Inflammatory macrophage treated with lipopolysaccharide for 1 hour (primary cell): ENCODE measurements at places on chromosomes 7 and 10.

GRCh38 chr10:129709101-129709500 is 242.1 kb downstream of the MGMT start:
- DNase-seq, result no peak

DNA sequence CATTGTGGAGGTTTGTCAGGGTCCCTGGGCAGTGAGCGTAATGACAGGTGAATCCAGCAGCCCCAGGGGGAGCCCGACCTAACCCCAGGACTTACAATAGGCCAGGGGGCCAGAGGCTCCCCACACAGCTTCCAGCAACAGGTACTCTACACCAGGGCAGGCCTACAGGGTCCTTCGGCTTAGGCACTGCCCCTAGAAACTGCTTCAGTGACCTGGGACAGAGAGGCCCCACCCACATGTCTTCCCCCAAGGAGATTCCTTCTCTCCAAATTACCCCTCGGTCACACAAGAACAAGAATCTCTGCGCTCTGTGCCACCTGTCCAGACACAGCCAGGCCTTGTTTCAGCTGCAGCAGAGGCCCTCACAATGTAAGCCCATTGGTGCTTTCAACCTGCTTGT is 24.4 kb downstream of the SKIDA1 start:
- no peak for DNase-seq

DNA sequence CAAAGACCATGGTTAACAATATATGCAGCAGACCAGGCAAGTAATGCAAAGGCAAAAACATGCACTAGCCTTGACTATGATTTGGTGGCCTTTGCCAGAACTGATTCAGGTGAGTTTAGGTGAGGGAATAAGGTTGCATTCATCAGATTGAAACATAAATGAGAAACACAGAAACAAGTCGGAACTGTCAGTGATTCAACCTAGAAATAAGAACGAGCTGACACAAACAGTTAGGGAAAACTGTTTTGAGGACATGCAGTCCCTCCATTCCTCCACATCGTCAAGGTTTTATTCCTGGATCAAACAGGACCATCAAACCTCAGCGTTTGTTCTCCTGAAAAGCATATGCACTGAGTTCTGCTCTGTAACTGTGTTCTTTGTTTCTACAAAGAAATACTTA is 1.8 kb downstream of the ZNF248 start:
- no peak for DNase-seq

- DNase-seq, result no peak
These were observed 46.8 kb downstream of the KCNH2 start for GRCh38 chr7:150931199-150931869.

DNA sequence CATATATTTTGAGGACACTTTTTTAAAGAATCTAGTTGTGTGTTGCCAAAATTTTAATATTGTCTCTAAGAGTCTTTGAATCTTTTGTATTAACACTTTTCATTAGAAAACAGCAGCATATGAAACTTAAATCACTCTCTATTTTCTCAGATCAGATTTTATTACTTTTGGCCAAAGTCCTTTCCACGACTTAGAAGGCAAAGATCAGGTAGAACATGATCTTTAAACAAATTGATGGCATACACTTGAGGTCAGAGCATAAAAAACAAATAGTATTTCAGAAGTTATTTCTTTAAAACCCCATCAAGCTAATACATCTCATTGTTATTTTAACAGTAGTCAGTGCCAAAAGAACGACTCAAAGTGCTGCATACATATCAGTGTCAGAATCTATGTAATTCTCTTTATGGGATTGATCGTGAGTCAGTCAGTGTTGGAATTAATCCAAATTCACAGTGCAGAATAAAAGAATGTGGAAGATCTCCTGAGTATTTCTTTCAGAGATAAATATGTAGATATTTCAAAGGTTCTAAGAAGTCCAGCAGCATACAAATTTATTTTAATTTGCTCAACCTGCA is 9.6 kb upstream of the AGMO start:
- DNase-seq, result no peak

DNA sequence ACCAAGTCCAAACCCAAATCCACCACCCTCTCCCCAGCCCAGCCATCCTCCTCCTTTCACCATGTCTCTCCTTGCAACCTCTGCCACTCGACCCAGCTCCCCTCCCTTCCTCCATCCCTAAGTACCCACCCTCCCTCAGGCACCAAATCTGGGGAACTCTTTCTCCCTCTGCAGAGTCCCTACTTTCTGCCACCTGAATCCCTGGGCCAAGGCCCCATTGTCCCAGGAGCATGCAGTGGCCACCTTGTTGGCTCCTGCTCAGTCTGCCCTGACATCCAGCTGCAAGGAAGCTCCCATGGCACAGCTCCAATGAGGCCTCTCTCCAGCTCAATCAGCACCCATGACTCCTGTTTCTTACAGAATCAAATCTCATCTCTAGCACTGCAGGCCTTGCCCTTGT is 5.5 kb upstream of the UNC5B start:
- DNase-seq, result no peak

- no peak for DNase-seq
These were observed 242.2 kb upstream of the IGFBP3 start for GRCh38 chr7:46163246-46163645.

DNA sequence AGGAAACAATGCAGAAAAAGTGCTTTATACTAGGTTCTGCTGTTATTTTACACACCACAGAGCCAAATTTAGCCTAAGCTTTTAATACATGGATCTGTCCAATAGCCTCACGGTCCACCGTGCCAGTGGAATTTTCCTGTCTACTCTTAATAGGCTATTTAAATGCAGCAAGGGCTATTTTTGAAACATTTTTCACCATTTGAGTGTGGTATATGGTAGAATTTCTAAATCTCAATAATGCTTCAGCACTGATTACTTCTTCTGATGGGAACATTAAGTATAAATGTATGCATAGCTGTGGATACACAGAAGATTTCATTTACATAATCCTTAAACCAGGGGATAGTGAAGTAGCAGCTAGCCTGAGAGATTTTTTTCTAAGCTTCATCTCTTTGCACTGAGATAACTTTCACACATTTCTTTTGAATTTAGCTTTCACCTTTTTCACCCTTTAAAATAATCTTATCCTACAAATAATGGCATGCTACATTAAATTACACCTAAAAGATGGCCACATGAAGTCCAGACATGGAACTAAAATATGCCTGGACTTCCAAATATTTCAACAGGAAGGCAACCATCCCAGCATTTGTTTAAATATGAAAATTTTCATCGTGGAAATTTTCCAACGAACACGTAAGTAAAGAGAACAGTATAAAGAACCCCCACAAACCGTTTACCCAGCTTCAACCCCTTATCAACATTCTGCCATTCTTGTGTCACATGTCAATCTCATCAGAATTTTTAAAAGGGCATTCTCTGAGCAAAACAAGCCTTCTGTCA is 45.4 kb downstream of the AMPH start:
- no peak for DNase-seq

DNA sequence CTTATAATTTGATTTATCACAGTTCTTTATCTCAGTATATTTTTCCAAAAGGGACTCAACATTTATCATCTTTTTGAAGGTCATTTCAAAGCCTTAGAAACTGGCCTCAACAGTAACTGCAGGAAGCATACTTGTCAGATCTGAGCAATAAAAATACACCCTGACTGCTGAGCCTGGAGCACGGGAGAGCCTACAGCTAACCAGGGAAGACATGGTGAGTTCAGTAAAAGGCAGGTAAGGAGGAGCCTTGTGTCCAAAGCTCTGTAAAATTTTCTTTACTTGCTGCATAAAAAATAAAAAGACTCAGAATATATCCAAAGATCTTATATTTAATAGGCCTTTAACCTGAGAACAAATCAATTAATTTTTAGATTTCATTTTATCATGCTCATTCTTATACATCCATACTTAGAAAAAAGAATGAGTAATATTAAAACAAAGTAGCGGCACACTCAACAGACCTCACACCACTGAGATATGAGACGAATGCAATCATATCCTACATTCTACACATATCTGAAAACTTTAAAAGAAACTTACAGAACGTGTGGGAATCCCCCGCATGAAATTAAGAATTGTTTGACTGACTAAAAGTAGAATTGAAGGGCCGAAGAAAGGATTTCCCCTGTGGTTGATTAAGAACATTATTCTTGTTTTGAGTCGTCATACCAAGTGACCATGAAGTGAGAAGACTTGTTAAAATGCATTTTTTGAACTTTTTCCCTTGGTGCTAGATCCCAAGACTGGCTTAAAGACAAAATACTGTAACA is 296.4 kb upstream of the MKLN1 start:
- no peak for DNase-seq

DNA sequence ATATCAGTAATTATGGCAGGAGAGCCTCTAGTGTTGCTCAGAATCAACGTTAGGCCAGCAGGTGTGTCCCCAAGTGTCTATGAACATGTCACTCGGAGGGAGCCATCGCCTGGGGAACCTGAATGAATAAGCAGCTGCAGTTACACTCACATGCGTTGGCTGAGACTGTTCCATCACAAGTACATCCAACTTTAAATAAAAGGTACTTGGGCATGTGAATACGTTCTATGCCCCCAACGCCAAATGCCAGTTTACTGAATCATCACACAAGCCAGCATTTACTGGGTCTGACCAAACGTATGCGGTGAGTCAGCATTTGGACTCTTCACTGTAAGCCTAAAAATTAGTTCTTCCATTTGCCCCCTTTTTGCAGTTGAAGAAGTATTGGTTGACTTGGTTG is 207.6 kb upstream of the PLXNA4 start:
- DNase-seq, result no peak

- peak; percentile 69 for DNase-seq
These were observed 30.2 kb upstream of the ABI1 start for GRCh38 chr10:26890956-26891355.

GRCh38 chr10:79142064-79142491 is 73.3 kb downstream of the ZMIZ1 start:
- DNase-seq, result no peak

DNA sequence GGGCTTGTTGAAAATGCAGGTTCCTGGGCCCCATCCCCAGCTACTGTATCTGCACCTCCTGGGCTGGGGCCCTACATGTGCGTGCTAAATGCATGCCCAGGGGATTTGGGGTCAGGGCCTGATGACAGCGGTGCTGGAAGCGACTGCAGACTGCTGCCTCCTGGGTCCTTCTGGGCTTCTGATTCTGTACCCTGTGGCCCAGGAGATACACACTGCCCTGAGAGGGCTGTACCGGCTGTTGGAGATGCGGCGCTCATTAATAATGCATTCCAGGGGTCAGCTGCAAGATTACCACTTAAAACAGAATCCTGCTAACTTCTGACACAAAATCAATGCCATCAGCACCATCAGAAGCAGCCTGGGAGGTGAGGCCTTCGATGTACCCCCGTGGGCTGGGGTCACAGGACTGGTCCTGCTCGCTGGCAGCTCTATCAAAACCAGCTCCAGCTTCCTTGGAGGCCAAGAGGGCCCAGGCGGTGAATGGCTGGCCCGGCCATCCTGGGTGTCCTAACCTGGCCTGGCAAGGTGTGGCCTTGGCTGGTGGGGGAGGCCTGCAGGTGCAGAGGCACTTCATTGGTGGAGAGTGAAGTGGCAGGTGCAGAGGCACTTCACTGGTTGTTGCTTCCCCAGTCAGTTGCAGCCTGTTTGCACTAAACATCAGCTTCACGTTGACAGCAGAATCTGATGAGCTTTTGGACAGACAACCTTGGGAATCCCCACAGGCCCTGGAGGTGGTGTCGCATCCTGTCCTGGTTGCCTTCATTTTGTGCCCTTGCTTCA is 79.2 kb downstream of the GLRX3 start:
- no peak for DNase-seq

- no peak for DNase-seq
These were observed 133.7 kb upstream of the RSU1 start for GRCh38 chr10:16950656-16951601.
